ENCODE measurements at places on chromosomes 4 and X.

DNA sequence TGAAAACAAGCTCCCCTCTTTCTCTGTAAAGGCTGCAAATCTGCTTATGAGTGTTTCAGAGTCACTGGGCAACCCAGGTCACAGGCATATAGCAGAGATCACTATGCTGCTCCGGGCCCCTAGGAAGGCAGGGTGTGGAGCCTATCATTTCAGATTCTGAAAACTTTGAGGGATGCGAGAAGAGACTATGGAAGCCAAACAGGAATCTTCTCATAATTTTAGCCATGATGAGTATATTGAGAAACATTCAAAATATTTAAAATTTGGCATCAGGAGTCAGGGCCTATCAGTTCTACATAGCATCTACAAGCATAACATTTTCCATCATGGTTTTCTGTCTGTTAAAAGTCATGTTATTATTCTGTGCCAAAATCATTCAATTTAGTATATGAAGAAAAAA is 61.7 kb upstream of the ATXN3L start:
- DNase-seq = no peak

GRCh38 chr4:137558951-137559350 is 26.7 kb upstream of the PCDH18 start:
- no peak for DNase-seq

- no peak for DNase-seq
Measured at GRCh38 chr4:167210166-167210565, 24.1 kb downstream of the SPOCK3 start.

DNA sequence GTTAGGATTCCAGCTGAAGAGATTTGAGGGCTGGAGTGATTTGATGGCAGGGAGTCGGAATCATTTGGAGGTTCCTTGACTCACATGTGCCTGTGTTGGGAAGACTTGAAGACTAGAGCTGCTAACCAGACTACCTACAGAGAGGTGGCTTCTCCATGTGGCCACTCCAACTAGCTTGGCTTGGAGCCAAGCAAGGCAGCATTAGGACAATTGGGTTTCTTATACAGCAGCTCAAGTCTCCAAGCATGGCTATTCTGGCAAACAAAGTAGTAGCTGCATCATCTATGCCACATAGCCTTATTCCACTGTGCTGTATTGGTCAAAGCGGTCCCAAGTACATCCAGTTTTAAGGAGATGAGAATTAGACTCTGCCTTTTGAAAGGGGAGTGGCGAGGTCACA is 171.7 kb upstream of the SLC4A4 start:
- DNase-seq = no peak

- no peak for DNase-seq
Measured at GRCh38 chr4:37645736-37646135, 40.4 kb downstream of the RELL1 start.

GRCh38 chr4:148954011-148954749 is 512.0 kb upstream of the NR3C2 start:
- no peak for DNase-seq

DNA sequence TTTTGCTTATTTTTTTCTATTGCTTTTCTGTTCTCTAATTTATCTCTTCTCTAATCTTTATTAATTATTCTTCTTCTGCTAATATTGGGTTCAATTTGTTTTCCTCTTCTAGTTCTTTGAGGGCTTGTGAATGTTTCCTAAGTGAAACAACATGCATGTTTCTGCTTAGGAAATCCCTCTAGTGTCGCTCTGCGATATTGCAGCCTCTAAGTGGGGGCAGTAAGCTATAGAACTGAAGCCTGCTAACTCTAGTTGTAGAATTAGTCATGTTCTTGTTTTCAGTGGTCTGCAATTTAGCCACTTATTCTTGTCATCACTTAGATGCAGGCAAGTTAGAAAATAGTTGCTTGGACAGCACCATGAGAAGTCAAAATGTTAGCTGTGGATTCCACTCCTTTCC is 222.6 kb downstream of the SPIN4 start:
- no peak for DNase-seq

DNA sequence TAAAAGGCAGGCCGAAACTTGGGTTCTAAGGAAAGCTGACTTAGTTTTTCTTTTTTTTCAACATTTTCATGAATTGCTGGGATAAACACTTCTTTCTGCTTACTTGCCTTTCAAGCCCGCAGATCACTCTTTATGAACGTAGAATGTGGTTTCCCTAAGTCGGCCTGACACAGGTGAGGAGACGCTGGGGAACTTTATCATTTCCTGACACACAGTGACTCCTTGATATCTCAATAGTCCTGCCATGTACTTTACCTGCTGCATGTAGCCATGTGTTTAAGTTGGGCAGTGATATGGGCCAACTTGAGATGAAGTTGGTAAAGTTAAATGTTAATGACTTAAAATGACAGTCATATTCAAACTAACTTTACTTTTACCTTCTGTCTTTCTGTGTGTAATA is 26.6 kb upstream of the SNCA start:
- no peak for DNase-seq

- no peak for DNase-seq
Measured at GRCh38 chrX:37942170-37942569, 64.2 kb upstream of the SYTL5 start.

GRCh38 chr4:87745064-87745807 is 54.1 kb upstream of the IBSP start:
- DNase-seq = no peak

DNA sequence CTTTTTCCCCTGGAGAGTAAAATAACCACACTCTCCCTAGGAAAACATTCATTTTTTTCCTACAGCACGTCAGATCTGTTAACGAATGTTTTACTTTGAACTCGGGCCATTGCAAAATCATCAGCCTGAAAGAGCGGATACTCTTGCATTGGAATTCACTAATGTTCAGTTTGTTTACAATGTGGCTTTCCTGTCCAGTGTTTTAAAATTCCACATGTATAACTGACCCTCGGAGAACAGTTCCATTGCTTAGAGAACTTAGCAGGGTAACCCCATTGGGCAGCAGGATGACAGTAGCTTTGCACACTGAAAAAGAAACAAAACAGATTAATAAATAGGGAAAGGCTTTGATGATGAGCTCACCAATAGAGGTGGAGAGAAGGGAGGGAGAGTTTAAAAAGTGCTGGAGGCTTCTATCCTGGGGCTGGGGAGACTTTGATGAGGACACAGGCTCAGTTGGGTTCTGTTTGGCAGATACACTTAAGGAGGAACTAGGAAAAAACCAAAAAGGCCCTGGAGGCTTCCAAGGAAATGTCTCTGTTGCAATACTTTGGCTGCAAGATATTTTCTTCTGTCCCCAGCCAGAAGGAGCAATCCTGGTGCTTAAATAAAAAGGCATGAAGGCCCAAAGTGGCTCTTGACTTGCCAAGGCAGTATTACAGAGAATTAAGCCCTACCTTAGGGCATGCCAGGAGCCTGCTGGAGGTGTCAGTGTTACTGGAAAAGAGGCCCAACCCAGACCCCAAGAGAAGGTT is 143.1 kb downstream of the ARSF start:
- DNase-seq = no peak

DNA sequence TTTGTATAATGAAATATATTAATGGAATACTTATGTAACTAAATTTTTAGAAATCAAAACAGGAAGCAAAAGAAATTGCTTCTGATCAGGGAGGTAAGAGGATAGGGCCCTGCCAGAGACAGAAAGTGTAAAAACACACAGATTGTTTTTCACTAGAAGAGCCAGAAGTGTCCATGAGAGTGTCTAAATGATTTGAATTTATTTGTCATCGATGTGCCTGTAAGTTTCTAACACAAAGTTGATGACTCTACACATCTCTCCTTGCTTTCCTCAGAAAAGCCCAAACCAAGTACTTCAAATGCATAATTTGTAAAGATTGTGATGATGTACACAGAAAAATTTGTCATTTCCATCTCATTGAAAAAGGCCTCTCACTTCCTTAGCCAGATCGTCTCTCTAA is 80.6 kb downstream of the TMEM156 start:
- no peak for DNase-seq

GRCh38 chr4:153221783-153222706 is 17.8 kb downstream of the TRIM2 start:
- DNase-seq = peak; percentile 19

DNA sequence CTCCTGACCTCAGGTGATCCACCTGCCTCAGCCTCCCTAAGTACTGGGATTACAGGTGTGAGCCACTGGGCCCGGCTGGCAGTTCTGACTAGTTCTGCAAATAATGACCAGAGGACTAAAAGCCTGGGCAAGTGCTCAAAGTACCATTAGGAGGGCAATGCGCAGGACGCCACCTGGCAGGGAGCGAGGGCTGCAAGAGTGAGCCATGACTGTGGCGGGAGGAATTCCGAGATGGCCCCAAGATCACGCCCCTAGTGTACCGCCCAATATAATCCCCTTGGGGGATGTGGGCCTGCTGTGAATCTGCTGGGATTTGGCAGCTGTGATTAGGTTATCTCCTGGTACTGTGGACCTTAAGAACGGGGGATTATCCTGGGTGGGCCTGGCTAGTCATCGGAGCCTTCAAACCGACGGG is 26.2 kb upstream of the GPR78 start:
- no peak for DNase-seq

DNA sequence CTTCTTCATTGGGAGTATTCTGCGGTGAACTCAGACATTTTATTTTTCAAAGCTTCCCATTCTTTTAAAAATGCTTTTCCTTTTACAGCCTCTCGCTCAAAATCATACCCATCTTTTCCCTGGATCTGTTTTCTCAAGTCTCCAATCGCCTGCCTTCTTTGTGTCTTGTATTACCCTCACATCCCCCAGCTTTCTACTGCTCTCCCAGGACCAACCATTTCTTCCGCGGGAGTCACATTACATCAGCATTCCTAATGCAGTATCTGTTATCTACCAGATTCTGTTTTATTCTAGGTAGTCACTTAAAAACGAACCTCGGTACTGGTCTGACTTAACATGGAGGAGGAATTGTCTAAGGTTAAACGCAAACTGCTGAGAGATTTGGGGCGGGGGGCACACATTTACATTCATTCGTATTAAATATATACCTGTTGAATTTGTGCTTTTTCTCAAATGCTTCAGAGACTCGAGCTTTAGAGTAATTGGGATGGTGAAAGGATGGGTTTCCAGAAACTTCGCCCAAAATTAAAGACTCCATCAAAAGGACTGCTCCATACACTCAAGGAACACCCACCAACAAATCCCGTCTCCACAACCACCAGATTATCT is 493 bp upstream of the UCHL1 start:
- no peak for DNase-seq

- no peak for DNase-seq
Measured at GRCh38 chr4:16199093-16199492, 27.2 kb downstream of the TAPT1 start.

- DNase-seq = no peak
Measured at GRCh38 chrX:96615448-96615847, 69.2 kb upstream of the DIAPH2 start.

DNA sequence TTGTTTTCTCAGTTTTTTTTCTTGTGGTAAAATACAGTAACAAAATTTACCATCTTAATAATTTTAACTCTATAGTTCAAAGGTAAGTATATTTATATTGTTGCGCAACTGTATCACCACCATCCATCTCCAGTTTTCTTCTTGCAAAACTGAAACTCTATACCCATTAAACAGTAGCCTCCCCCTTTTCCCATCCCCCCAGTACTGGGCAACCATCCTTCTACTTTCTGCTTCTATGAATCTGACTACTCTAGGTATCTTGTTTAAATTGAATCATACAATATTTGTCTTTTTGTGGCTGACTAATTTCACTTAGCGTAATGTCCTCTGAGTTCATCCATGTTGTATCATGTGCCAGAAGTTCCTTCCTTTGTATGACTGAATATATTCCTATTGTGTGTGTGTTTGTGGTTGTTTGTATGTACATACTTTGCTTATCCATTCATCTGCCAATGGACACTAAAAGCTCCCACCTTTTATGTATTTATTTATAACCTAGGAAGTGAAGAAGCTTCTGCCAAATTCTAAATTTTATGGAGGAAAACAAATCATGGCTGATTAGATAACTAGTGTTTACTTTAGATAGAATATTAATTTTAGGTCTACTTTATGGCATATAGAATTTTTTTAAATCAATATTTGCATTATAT is 10.0 kb downstream of the ABHD18 start:
- DNase-seq = no peak

- no peak for DNase-seq
Measured at GRCh38 chrX:132292793-132293192, 73.5 kb upstream of the RAP2C start.

- no peak for DNase-seq
Measured at GRCh38 chr4:41154814-41155177, 59.5 kb downstream of the APBB2 start.

DNA sequence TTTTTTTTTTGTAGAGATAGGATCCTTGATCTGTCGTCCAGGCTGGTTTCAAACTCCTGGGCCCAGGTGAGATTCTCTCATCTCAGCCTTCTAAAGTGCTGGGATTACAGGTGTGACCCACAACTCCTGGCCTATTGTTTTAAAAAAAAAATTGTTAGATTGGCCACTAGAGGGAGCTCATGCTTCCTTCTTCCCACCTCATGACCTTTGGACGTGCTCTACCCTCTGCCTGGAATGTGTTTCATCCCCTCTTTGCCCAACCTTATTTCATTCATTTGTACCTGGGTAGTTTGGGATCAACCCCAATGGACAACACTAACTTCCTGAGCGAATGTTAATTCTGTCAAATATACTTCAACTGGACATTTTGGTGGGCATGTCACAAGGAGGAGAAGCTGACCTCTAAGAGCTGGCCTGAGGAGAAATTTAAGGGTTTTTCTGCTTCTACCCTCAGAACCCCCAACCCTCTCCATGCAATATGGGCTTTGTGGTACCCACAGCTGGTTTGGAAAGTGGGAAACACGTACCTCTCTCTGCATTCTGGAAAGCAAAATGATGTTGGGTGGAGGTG is 6.4 kb downstream of the PPEF2 start:
- DNase-seq = no peak

GRCh38 chr4:176920694-176921093 is 128.0 kb upstream of the VEGFC start:
- DNase-seq = no peak

DNA sequence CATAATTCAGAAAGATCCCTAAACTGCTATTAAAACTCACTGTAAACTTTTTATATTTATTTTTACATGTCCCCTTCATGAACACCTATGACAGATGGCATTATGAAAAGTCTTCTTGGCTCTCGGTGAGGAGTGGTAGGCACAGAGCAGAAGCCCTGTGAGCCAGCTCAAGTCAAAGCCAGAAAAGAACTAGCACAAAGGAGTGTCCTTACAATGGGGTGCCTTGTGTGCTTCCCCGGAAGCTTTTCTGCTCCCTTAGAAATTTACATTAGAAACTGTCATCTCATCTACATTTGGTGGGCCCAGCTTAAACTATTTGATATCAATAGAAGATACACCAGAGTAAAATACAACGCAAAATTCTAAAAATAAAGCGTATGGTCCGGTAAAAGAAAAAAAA is 135.7 kb upstream of the MAP3K15 start:
- no peak for DNase-seq

GRCh38 chrX:11789809-11790208 is 31.8 kb downstream of the MSL3 start:
- no peak for DNase-seq

- DNase-seq = no peak
Measured at GRCh38 chr4:140130677-140131076, 23.3 kb downstream of the MAML3 start.

GRCh38 chr4:82786828-82787227 is 11.8 kb downstream of the SCD5 start:
- no peak for DNase-seq

- peak; percentile 20 for DNase-seq
Measured at GRCh38 chr4:54233697-54234496, 4.8 kb downstream of the PDGFRA start.

- no peak for DNase-seq
Measured at GRCh38 chrX:96483647-96484160, 200.9 kb upstream of the DIAPH2 start.

- no peak for DNase-seq
Measured at GRCh38 chr4:184536881-184537248, 62.5 kb upstream of the IRF2 start.

GRCh38 chr4:2059046-2059725 is at the start of gene NAT8L:
Gene NAT8L, plus strand, starts transcription at chr4:2059327. Its CDS starts 185 bp downstream, at chr4:2059512.
- DNase-seq = no peak
